ENCODE measurements at places on chromosomes 2 and 18. TPM values are rescaled to one million over a fixed set of nuclear protein-coding genes. Genes with fewer than 3 reads are reported as not detected.

- no peak for DNase-seq
Measured at GRCh38 chr2:100113990-100114433, 28.4 kb downstream of the AFF3 start.

Gene RIT2
- total RNA-seq, result not detected

Gene SOCS6
- total RNA-seq, result 0.87 TPM

DNA sequence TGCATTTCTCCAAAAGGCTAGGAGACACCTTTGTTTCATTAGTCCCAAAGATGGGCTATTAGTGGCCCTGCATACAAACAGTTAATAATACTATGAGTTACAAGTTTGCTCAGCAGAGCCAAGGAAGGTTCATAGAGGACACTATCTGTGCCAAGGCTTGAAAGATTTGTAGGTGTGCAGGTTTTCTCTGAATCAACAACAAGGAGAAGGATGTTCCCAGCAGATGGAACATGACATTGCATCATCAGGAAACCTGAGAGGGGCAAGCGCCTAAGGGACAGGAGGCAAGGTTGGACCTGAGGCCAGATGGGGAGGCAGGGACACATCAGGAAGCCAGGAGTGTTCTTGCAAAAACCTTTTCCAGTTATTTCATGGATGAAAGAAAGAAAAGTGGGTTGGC lies 35.4 kb upstream of the STK17B start:
- DNase-seq, result no peak

Gene C2orf80
- not detected for total RNA-seq

DNA sequence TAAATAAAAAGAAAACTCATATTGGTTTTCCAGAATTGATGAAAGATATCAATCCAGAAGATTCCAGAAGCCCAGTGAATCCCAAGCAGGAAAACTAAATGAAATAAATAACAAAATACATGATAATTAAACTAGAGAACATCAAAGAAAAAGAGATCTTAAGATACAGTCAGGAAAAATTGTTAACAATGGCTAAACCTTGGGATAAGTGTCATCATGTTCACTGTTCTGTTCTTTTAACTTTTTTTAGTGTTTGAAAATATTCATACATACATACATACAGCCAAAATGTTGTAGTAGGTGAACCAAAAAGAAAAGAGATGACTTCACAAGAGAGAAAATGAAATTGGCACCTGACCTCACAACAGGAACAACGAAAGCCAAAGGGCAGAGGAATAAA lies 72.2 kb upstream of the MYCN start:
- no peak for DNase-seq

DNA sequence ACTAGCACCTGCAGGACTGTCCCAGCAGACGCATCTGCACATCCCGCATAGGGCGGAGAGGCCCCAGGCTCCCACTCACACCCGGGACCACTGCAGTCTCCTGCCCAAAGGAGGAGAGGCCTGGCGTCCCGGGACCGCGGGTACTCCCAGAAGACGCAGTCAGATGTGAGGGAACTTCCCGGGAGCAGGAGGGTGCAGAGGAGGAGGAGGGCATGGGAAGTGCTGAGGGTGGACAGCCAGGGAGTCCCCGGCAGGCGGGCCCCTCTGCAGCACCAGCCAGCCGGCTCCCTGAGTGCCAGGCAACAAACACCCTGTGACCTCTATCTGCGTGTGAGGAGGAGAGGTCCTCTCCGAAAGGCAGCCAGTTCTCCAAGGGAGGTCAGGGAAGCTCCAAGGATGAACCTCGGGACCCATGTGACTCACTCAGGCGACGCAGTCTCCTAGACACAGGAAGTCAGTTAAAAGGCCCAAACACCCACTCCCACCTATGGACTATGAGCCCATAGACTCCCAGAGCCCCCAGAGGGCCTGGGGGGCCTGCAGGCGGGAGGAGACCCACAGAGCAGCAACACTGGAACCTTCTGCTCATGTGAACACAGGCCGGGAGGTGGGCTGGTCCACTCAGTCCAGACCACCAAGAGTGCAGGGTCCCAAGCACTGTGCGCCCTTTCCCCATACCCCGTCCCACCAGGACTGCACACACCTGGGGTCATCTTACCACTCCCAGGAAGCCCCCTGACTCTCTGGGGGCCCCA lies 4.2 kb downstream of the PXDN start:
- no peak for DNase-seq

- DNase-seq, result no peak
Measured at GRCh38 chr2:126685629-126686028, 29.7 kb downstream of the GYPC start.

Gene TRAF3IP1
- 8.9 TPM for total RNA-seq

- DNase-seq, result no peak
Measured at GRCh38 chr2:144508172-144508851, 11.6 kb downstream of the ZEB2 start.

DNA sequence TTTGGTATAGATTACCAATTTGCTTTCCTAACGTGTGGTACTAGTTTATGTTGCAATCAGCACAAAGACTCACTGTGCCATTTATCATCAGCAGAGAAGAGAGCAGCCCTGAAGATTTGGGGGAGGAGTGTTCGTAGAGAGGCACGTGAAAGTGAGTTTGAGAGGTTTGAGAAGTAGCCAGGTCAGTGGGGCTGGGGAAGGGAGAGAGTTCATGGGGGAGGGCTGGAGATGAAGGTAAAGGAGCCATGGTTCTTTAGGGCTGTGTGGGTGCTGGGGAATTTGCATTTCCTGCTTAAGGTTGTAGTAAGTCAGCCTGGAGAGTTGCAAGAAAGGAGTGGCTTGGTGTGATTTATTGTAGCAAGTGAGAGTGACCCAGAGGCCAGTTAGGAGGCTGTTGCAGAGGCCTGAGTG lies 172.1 kb downstream of the NEDD4L start:
- no peak for DNase-seq

DNA sequence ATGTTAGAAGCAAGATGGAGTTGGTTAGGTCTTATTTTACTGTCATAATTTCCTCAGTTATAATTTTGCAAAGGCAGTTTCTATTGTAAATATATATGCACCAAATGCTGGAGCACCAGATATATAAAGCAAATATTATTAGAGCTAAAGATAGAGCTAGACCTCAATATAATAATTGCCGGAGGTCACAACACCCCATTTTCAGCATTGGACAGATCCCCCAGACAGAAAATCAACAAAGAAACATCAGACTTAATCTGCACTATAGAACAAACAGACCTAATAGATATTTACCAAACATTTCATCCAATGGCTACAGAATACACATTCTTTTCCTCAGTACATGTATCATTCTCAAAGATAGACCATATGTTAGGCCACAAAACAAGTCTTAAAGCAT lies 115.2 kb downstream of the CABYR start:
- no peak for DNase-seq

DNA sequence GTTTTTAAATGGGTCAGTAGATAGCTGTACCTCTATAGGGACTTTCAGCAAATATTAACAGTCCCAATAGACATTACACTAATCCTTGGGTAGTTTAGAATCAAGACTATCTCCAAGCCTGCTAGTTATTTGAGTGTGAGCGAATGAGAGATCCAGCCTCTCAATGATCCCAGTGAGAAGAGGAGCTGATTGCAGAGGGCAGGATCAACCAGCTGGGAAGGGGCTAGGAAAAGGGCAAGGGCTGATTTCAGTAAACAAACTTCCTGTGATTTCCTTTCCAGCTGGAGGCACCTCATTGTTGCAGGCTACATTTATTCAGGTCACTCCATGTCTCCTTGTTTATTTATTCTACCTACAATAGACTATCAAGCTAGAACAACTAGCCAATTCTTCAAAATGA lies 84.1 kb upstream of the CTNNA2 start:
- no peak for DNase-seq

Gene MLPH
- not detected for total RNA-seq

Gene ACADL
- not detected for total RNA-seq

GRCh38 chr18:24500766-24501165 lies 40.3 kb downstream of the HRH4 start:
- DNase-seq, result no peak

Gene DAPL1
- total RNA-seq, result not detected

GRCh38 chr2:94869552-94870439 lies 1.4 kb upstream of the TEKT4 start:
- DNase-seq, result no peak

Gene WNT6
- not detected for total RNA-seq

Gene CD302
- total RNA-seq, result 3.0 TPM
